Psoas muscle (tissue), 8 donors: ENCODE measurements at places on chromosomes 2 and 18.

DNA sequence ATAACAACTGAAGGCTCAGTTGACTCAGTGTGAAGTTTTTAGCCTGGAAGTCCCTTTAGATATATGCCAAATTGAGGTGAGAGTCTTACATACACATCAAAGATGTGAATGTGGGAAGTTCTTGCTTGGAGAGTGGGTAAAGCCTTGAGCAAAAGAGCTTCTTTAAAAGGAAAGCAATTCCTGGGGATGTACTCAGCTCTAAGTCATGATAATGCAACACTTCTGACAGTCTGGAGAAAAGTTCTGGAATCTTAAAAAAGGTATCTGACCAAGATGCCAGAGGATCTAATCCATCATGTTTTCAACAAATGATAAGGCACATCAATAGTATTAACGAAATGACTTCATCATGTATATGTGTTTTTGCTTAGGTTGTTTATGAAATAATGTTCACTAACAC lies 351.2 kb downstream of the CDH19 start:
- H3K27ac ChIP-seq: no peak overlapping the region
- no peaks in the 10 kb centered on the region for H3K36me3 ChIP-seq
- no peak overlapping the region for H3K4me3 ChIP-seq
- H3K4me1 ChIP-seq: no peaks in the 10 kb centered on the region
- H3K27me3 ChIP-seq: no peaks in the 10 kb centered on the region
- no peak for DNase-seq

GRCh38 chr2:110674620-110675555 lies 3.0 kb downstream of the BUB1 start:
- no peak overlapping the region for H3K4me3 ChIP-seq
- DNase-seq: no peak
- H3K4me1 ChIP-seq: peaks cover 4% of the 10 kb centered on the region
- no peaks in the 10 kb centered on the region for H3K36me3 ChIP-seq

GRCh38 chr2:235848946-235849345 lies 319.2 kb downstream of the GBX2 start:
- no peaks in the 10 kb centered on the region for H3K4me1 ChIP-seq
- no peak overlapping the region for H3K4me3 ChIP-seq
- no peak overlapping the region for H3K27ac ChIP-seq
- no peaks in the 10 kb centered on the region for H3K27me3 ChIP-seq

DNA sequence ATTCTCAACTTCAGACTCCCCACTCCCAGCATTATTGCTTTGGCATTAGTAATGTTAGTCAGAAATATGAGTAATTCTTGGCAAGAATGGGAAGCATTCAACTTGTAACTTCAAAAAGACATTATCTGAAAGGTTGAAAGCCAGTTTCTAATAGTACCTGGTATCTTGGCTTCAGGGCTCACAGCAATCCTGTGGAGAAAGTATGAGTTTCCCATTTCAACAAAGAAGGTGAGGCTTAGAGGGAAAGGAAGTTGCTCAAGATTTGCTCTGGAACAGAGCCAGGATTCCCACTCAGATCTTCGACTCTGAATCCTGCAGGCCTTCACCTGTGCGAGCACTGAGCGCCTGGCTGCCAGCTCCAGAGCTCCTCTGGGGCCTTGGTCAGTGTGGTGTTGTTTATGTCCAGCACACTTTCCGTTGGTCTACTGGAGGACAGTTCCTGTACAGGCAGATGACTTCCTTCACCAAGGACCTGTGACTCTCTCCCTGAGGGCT lies 136.1 kb downstream of the MCFD2 start:
- H3K36me3 ChIP-seq: no peaks in the 10 kb centered on the region
- no peaks in the 10 kb centered on the region for H3K27me3 ChIP-seq
- no peak for DNase-seq
- H3K27ac ChIP-seq: no peak overlapping the region
- H3K4me1 ChIP-seq: peaks cover 30% of the 10 kb centered on the region

- no peak overlapping the region for H3K27ac ChIP-seq
- no peaks in the 10 kb centered on the region for H3K4me1 ChIP-seq
- no peak for DNase-seq
- no peaks in the 10 kb centered on the region for H3K27me3 ChIP-seq
Measured at GRCh38 chr2:79453918-79454317, 58.9 kb upstream of the CTNNA2 start.

DNA sequence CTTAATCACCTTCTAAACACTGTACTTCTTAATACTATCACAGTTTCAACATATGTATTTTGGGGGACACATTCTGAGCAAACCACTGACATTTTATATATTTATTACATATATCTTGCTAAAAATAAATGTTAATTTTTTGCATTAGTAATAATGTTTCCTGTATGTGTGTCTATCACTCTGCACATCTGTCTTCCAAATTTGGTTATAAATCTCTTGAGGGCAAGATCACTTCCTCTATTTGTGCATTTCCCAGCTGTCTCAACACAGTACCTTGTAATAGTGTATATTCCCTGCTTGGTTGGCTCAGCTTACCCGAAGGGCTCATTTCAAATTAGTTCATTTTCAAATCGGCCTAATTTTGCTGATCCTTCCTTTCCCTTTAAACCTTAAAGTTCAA lies 617.1 kb upstream of the GYPC start:
- no peaks in the 10 kb centered on the region for H3K27me3 ChIP-seq
- H3K4me3 ChIP-seq: no peak overlapping the region
- no peaks in the 10 kb centered on the region for H3K4me1 ChIP-seq

DNA sequence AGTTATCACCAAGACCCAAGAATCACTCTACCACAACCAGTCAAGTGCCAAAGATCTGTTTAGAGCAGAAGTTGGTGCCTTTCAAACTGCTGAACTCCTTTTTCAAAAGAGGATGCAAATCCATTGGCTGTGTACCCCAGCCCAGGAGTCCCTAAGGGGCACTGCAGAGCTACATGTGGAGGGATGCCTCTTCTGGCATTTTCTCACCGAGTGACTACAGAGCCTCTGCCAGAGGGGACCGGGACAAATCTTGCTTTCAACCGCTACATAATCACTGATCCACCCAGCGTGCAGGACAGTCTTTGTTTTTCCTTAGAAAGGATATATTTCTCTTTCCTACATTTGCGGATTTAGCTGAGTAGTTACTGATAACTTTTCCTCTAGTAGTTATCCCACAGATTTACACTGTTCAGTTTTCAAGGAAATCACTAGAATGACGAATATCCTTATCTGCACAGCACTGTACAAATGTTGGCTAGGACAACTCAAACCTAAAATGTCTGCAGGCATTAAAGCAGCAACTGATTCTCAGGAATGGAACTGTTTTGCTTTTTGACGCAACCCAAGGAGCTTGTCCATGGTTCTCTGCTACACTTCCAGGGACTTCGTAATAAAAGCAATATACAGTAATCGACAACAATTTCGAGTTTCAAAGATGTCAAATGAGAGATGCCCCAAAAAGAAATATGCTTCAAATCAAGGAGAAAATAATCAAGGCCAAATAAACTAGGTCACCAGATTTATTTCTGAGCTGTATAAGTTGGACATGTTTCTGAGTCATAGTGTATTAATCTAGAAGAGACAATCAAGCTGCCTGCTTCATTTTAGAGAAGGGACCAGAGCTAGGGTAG lies 24.1 kb downstream of the EPB41L3 start:
- H3K4me1 ChIP-seq: no peaks in the 10 kb centered on the region
- H3K4me3 ChIP-seq: no peak overlapping the region
- H3K27me3 ChIP-seq: no peaks in the 10 kb centered on the region

DNA sequence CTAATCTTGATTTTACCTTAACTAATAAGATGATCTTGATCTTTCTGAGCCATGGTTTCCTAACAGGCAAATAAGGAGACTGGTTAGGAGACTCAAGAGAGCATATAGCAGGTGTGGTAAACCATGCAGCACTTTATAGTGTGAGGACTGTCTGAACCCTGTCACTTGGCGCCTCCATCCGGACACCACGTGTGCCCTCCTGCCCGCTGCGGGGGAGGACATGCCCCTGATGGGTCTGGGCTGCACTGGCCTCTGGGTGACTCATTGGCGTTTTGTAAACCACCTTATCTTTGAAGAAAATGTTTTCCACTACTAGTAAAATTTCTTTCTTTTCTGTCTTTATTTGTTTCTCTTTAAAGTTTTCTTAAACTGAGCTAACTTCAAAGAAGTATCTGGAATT lies 131.1 kb downstream of the FMNL2 start:
- DNase-seq: no peak
- peak overlapping the region; percentile 26 for H3K4me3 ChIP-seq
- H3K27me3 ChIP-seq: no peaks in the 10 kb centered on the region

- H3K4me1 ChIP-seq: no peaks in the 10 kb centered on the region
- H3K36me3 ChIP-seq: no peaks in the 10 kb centered on the region
- DNase-seq: no peak
- no peaks in the 10 kb centered on the region for H3K27me3 ChIP-seq
- no peak overlapping the region for H3K4me3 ChIP-seq
- H3K27ac ChIP-seq: no peak overlapping the region
Measured at GRCh38 chr2:78418021-78418420, 607.5 kb upstream of the REG3G start.

DNA sequence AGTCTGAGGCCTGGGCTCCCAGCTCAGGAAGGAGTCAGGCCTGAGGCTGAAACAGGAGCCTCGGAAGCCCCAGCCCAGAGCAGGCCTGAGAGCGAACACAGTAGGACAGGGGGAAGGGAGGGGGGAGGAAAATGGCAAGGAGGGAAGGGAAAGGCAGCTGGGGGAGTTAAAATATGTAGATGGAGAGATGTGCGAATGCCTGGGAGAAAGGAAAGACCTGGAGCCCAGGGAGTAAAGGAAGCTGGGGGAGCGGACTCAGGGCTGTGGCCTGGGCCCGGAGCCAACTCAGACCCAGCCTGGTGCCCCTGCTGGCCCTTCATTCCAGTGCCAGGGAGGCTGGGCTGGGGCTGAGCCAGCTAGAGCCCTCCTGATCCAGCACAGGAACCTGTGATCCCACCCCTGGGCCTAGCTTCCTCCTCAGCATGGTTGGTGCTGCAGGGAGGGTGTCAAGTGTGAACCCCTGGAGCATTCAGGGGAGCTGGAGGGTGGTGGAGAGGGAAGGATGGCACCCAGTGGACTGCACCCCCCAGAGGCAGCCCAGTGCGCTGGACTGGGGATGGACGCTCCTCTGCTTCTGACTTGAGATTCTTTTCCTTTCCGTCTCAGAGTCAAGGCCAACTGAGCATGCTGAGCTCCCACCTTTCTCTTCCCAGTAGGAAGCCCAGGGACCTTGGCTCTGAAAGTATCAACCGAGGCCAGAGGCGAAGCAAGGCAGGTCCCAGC lies 46.3 kb downstream of the EMX1 start:
- no peaks in the 10 kb centered on the region for H3K4me1 ChIP-seq
- DNase-seq: peak; percentile 40
- H3K36me3 ChIP-seq: no peaks in the 10 kb centered on the region
- H3K27me3 ChIP-seq: no peaks in the 10 kb centered on the region

DNA sequence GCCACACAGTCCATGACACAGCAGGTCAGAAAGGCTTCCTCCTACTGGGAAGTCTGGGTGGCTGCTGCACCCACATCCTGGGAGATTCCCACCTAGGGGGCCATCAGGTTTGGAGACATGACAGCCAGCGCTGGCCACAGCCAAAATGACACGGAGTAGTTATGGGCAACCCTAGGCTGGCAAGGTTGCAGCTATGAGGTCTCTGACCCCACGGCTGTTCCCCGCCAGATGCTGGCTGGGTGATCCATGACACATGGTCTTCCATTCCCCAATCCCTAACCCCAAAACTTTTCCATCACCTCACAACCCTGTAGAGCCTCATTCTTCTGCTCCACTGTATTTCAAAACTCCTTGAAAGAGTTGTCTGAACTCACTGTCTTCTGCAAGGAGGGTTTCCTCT lies 42.7 kb upstream of the EPAS1 start:
- no peak for DNase-seq
- H3K4me3 ChIP-seq: no peak overlapping the region
- no peaks in the 10 kb centered on the region for H3K27me3 ChIP-seq

DNA sequence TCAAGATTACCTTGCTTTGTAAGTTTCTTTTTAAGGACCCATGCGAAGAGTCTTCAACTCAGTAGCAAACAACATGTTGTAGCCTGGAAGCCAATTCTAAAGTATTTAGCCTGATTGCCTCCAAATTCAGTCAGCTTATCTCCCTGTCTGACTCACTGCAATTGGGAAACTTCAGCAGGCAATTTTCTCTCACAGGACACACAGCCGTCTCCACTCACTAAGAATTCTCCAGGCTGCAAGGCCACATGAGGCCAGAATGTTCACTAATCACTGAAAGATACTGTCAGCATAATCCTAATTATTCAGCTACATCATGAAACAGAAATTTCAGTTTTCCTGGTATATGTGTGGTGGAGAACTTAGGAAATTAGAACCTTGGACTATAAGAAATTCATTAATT lies 78.1 kb upstream of the PDE1A start:
- no peak overlapping the region for H3K27ac ChIP-seq
- no peak for DNase-seq
- H3K36me3 ChIP-seq: no peaks in the 10 kb centered on the region
- H3K27me3 ChIP-seq: no peaks in the 10 kb centered on the region
- no peak overlapping the region for H3K4me3 ChIP-seq

DNA sequence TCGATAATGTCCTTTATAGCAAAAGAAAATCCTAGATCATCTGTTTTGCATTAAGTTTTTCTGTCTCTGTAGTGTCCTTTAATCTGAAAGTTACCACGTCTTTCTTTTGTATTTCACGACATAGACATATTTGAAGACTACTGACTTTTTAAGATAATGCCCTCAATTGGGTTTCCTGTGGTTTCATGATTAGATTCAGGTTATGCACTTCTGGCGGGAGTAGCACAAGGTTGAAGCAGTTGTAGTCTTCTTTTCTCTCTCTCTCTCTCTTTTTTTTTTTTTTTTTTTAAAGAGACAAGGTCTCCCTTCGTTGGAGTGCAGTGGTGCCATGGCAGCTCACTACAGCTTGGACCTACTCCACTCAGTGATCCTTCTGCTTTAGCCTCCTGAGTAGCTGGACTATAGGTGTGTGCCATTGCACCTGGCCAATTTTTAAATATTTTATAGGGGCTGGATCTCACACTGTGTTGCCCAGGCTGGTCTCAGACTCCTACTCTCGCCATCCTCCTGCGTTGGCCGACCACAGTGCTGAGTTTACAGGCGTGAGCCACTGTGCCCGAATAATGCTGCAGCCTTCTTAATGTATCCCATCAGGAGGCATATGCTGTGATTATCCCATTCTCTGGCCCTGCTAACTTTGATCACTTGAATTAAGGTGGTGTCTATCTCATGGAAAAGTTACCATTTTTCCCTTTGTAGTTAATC lies 3.9 kb downstream of the INPP4A start:
- no peak overlapping the region for H3K27ac ChIP-seq
- H3K4me3 ChIP-seq: no peak overlapping the region
- no peaks in the 10 kb centered on the region for H3K27me3 ChIP-seq
- DNase-seq: no peak
- H3K36me3 ChIP-seq: no peaks in the 10 kb centered on the region

DNA sequence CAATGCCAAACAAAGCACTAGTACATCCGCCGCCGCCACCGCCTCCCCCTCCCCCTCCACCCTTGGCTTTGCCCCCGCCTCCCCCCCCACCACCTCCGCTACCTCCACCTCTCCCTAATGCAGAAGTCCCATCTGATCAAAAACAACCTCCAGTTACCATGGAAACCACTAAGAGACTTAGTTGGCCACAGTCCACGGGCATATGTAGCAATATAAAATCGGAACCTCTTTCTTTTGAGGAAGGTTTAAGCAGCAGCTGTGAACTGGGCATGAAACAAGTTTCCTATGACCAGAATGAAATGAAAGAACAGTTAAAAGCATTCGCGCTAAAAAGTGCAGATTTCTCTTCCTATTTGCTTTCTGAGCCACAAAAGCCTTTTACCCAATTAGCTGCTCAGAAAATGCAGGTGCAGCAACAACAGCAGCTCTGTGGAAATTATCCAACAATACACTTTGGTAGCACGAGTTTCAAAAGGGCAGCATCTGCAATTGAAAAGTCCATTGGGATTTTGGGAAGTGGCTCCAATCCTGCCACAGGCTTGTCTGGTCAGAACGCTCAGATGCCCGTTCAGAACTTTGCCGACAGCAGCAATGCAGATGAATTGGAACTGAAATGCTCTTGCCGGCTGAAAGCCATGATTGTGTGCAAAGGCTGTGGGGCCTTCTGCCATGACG lies 168.0 kb downstream of the ASXL3 start:
- no peaks in the 10 kb centered on the region for H3K36me3 ChIP-seq
- no peak overlapping the region for H3K27ac ChIP-seq
- no peak overlapping the region for H3K4me3 ChIP-seq
- H3K4me1 ChIP-seq: no peaks in the 10 kb centered on the region
